ENCODE measurements at places on chromosomes 3 and 15. TPM values are rescaled to one million over a fixed set of nuclear protein-coding genes. Genes with fewer than 3 reads are reported as not detected.

C3orf49 gene
- total RNA-seq: not detected

ITIH3 gene
- not detected for total RNA-seq

ZIC4 gene
- not detected for total RNA-seq

SLC24A5 gene
- total RNA-seq: not detected

GRCh38 chr3:10489746-10490483 lies 15.5 kb downstream of the ATP2B2 start:
- no peak overlapping the region for H3K27ac ChIP-seq
- DNase-seq: no peak
- H3K4me1 ChIP-seq: no peaks in the 10 kb centered on the region
- no peak overlapping the region for H3K4me3 ChIP-seq
- no peaks in the 10 kb centered on the region for H3K27me3 ChIP-seq

- H3K4me3 ChIP-seq: no peak overlapping the region
- no peaks in the 10 kb centered on the region for H3K27me3 ChIP-seq
- no peaks in the 10 kb centered on the region for H3K36me3 ChIP-seq
- no peak overlapping the region for H3K27ac ChIP-seq
Measured at GRCh38 chr15:80580106-80580505, 115.0 kb upstream of the ABHD17C start.

- no peaks in the 10 kb centered on the region for H3K36me3 ChIP-seq
- DNase-seq: no peak
- H3K27me3 ChIP-seq: no peaks in the 10 kb centered on the region
- peaks cover 35% of the 10 kb centered on the region for H3K4me1 ChIP-seq
- H3K27ac ChIP-seq: peak overlapping the region; percentile 65
Measured at GRCh38 chr15:85329561-85330422, 50.6 kb upstream of the AKAP13 start.

- H3K36me3 ChIP-seq: peaks cover 40% of the 10 kb centered on the region
- H3K4me3 ChIP-seq: no peak overlapping the region
- DNase-seq: no peak
Measured at GRCh38 chr15:22845289-22845900, 6.9 kb downstream of the NIPA2 start.

DNA sequence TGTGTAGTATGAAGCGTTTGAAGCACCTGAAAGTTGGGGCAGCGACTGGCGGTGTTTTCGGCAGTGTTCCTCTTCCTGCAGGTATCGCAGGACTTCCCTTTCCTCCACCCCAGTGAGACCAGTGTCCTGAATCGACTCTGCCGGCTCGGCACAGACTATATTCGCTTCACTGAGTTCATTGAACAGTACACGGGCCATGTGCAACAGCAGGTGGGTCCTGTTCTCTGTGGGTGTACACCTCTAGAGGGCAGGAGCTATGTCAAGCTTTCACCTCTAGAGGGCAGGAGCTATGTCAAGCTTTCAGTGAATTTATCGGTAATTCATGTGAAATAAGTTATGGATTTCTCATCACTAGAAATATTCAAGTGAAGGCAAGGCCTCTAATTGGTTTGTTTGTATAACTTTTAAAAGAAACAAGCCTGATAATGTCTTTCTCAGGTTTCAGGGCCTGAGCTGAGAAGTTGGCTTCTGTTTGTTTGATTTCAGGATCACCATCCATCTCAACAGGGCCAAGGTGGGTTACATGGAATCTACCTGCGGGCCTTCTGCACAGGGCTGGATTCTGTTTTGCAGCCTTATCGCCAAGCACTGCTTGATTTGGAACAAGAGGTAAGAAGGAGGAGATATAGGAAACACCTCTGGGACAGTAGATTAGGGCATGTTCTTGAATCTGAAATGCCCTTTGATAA lies 5.3 kb downstream of the TUBGCP4 start:
- peak; percentile 68 for DNase-seq
- H3K27me3 ChIP-seq: no peaks in the 10 kb centered on the region
- peaks cover 37% of the 10 kb centered on the region for H3K36me3 ChIP-seq
- H3K27ac ChIP-seq: no peak overlapping the region

- no peaks in the 10 kb centered on the region for H3K27me3 ChIP-seq
- no peaks in the 10 kb centered on the region for H3K36me3 ChIP-seq
- H3K4me3 ChIP-seq: no peak overlapping the region
- H3K27ac ChIP-seq: no peak overlapping the region
Measured at GRCh38 chr15:58329781-58330671, 101.8 kb upstream of the LIPC start.

DNA sequence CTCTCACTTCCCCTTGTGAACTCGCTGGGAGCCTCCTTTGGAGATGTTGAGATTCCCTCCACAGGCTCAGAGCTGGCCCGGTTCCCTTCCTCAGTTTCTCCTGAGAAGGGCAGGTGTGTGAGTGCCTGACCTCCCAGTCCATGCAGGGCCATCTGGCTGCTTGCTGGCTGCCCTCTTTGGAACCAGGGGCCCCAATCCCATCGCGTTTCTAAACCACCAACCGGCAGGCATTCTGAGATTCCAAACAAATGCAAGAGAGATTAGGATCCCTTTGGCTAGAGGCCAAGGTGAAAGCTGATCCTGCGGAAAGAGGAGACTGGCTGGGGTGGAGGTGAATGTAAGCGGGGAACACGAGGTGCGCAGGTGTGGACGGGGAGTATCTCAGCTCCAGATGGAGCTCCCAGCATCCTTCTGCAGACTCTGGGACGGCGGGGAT lies 2.9 kb upstream of the PRRT3 start:
- peaks cover 12% of the 10 kb centered on the region for H3K4me1 ChIP-seq
- H3K27ac ChIP-seq: no peak overlapping the region
- H3K36me3 ChIP-seq: no peaks in the 10 kb centered on the region
- no peaks in the 10 kb centered on the region for H3K27me3 ChIP-seq

DNA sequence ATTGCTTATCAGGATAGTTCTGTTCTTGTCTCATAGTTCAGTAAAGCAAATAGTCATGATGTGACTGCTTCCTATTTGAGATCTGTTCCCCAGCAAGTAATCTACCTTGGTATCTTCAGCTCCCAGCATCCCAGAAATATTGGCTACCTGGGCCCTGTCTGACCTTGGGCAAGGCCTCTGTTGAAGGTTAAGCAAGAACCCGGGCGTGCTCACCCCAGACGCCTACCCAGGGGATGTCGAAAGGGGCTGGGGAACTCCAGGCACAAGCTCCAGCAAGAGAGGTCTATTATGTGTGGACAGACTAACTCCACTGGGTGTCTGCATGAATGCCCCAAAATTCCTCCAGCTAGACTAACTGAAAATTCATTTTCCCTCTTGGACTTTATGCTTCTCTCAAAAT lies 37.3 kb upstream of the IGF1R start:
- no peaks in the 10 kb centered on the region for H3K36me3 ChIP-seq
- no peaks in the 10 kb centered on the region for H3K27me3 ChIP-seq
- H3K27ac ChIP-seq: no peak overlapping the region
- no peak for DNase-seq
- no peak overlapping the region for H3K4me3 ChIP-seq
- H3K4me1 ChIP-seq: no peaks in the 10 kb centered on the region

DNA sequence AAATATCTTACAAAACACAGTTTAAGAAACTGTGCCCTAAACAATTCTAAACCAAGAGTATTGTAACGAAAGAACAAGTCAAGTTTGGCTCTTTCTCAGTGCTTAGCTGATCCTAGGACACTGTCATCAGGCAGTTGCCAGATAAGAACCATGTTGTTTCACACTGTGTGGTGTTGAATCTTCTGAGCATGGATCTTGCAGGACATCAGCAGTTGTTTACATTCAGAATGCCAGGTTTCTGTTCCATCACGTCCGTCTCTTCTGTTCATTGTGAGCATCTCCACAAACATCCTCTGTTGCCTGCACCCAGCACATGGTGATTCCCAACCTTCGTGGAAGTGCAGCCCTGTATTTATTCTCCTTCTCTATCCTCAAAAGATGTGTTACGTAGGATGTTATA lies 67.9 kb downstream of the DCUN1D1 start:
- no peak overlapping the region for H3K4me3 ChIP-seq
- H3K27ac ChIP-seq: no peak overlapping the region
- H3K4me1 ChIP-seq: peaks cover 32% of the 10 kb centered on the region

- H3K36me3 ChIP-seq: no peaks in the 10 kb centered on the region
- DNase-seq: no peak
- H3K27ac ChIP-seq: no peak overlapping the region
- H3K27me3 ChIP-seq: peaks cover 2% of the 10 kb centered on the region
- no peak overlapping the region for H3K4me3 ChIP-seq
Measured at GRCh38 chr15:66004618-66005262, 135.4 kb downstream of the RAB11A start.

- H3K36me3 ChIP-seq: no peaks in the 10 kb centered on the region
- H3K4me3 ChIP-seq: no peak overlapping the region
- H3K4me1 ChIP-seq: no peaks in the 10 kb centered on the region
- DNase-seq: no peak
Measured at GRCh38 chr3:52065264-52065756, 8.9 kb upstream of the DUSP7 start.

DNA sequence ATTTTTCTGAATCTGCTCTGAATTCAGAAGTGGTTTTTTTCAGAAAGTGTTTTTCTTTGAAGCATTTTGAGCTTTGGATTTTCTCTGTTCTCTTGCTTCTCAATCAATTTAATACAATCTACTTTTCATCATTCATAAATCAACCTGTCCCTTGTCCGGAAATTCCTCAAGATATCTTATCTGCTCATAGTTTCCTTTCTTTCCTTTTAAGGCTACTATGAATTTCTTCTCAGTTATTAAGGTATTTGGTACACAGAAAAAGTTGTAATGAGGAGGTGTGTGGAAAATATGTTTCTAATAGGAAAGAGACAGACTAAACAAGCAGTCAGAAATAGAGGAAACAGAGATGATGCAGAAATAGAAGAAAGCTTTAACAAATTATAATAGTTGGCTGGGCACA lies 14.4 kb downstream of the CGGBP1 start:
- DNase-seq: no peak
- H3K4me1 ChIP-seq: no peaks in the 10 kb centered on the region
